ENCODE measurements at places on chromosomes 12 and 14. TPM values are rescaled to one million over a fixed set of nuclear protein-coding genes. Genes with fewer than 3 reads are reported as not detected.

DNA sequence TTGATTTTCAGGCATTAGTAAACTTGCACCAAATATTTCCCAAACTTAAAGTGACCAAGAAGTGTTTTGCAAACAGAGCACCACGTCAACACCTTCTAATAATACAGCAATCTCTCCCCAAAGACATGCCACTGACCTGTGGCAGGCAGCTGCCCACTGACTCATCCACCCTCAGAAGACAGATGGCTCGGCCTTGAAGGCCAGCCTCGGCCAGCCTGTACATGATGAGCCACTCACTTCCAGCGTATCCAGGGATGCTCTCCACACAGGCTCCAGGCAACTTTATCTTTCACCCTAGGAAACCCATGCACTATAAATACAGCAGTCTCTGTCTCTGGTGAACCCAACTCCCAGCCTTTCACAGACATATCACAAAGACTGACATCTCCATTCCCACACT is 62.7 kb downstream of the TUNAR start:
- no peak for DNase-seq

- no peak for DNase-seq
Measured at GRCh38 chr12:617304-617915, 45.8 kb downstream of the NINJ2 start.

LUM gene
- polyA plus RNA-seq = not detected

ERP29 gene
- polyA plus RNA-seq = 188 TPM

GRCh38 chr12:38711054-38711453 is 194.3 kb downstream of the CPNE8 start:
- no peak for DNase-seq

DNA sequence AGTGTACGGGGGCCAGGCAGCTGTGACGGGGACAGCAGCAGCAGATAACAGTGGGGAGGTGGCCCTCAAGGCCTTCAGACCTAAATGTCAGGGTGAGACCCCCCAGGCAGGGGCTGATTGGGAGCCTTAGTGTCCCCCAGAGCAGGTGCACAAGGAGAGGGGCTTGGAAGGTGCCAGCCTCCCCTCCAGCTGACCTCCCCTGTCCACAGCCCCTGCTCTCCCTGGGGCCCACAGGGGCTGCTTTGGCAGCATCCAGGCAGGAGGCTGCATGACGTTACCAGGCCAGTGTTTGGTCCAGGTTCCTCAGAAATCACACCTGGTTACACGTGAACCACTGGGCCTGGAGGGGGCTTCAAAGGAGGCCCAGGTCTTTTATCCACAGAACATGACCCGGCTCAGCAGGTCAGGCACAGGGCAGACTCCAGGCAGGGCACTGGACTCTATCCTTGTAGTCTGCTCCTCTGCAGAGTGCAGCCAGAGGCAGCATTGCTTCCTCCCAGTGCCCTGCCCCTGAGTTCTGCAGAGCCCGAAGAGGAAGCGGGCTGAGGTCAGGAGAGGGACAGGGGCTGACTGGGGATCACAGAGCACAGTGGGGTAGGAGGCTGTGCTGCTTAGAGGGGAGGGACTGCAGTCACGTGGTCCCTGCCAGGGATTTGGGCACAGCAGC is 2.6 kb upstream of the TRMT61A start:
- no peak for DNase-seq

DNA sequence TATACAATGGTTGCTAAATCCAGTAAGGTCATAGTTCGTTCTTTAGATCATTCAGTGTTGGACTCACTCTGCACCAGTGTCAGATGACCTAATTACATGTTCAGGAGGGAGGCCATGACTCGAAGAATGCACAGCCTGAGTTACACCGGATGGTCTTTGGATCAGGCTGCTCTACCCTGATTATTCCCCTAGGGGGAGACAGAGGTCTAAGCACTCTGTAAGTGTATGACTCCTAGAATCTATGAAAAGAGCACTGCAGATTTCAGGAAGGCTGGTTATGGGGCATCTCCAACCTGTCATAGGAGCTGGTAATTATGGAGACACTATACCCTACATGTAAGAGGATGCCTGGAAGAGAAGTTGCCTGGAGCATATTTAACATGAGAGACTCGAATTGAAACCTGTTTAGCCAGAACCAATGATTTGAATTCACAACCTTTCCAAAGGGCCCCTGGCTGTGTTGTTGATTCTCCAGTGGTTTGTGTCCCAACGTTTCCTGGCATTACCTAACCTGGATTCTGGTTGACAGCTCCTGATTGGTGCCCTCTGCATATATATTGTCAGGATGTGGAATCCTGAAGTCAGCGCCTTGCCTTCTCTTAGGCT is at the start of gene MUCL1:
TSS of gene MUCL1 (plus strand) at position 584 of the 606 bp plus-strand sequence. CDS start 67 bp downstream, outside the sequence.
- DNase-seq = peak; percentile 41

DIO3 gene
- polyA plus RNA-seq = not detected

UBR7 gene
- 31.7 TPM for polyA plus RNA-seq

- no peak for DNase-seq
Measured at GRCh38 chr14:24130717-24131548, 474 bp downstream of the FITM1 start.

DNA sequence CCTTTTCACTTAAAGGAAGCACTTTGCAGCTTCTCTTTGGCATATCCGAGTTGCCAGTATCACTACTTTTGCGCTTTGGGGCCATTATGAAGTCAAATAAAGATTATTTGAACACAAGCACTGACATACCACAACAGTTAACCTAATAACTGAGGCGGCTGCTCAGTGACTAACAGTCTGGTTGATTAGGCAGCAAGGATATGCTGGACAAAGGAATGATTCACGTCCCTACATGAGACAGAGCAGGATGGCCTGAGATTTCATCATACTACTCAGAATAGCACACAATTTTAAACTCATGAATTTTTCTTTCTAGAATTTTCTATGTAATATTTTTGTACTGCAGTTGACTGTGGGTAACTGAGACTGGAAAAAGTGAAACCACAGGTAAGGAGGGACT is 56.9 kb upstream of the E2F7 start:
- DNase-seq = no peak

- no peak for DNase-seq
Measured at GRCh38 chr12:25322918-25323531, 72.3 kb upstream of the KRAS start.

REP15 gene
- polyA plus RNA-seq = not detected

CD163L1 gene
- polyA plus RNA-seq = not detected

- no peak for DNase-seq
Measured at GRCh38 chr12:72937486-72937885, 665.3 kb downstream of the TRHDE start.

DNA sequence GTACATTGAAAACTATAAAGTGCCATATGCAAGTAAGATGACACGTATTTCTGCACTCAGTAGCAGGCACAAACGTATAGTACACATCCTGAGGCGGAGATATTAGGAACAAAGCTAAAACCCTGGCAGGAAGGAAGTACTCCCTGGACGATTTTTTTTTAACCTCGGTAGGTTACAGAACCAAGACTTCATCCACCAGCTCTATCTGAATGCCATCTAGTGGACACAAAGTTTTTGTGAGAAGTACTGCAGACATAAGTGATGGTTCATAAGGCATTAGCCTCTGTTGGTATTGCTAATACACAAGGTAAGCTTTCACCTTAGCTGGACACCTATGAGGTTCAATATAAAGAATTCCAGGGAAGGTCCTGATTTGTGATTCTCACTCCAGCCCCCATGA is 83.0 kb upstream of the CCDC196 start:
- no peak for DNase-seq

TSPAN8 gene
- not detected for polyA plus RNA-seq

GRCh38 chr12:22625762-22626294 is 857 bp downstream of the ETNK1 start:
- peak; percentile 14 for DNase-seq

- no peak for DNase-seq
Measured at GRCh38 chr14:96095581-96096476, 56.7 kb downstream of the C14orf132 start.

GRCh38 chr12:116524964-116525379 is 34.2 kb upstream of the MAP1LC3B2 start:
- no peak for DNase-seq

DTX1 gene
- 0.98 TPM for polyA plus RNA-seq

KANSL2 gene
- 34.3 TPM for polyA plus RNA-seq

GRCh38 chr12:69886715-69887114 is 61.7 kb downstream of the MYRFL start:
- no peak for DNase-seq

- no peak for DNase-seq
Measured at GRCh38 chr14:102754370-102755262, 22.6 kb upstream of the TRAF3 start.

MON2 gene
- 15.8 TPM for polyA plus RNA-seq

DACT1 gene
- polyA plus RNA-seq = 0.12 TPM

AKAP6 gene
- 0.49 TPM for polyA plus RNA-seq

GRCh38 chr14:75861161-75861621 is 120.6 kb downstream of the TGFB3 start:
- DNase-seq = no peak

GDF3 gene
- polyA plus RNA-seq = not detected

- DNase-seq = no peak
Measured at GRCh38 chr12:34404377-34405285, 382.3 kb downstream of the ALG10 start.

DNA sequence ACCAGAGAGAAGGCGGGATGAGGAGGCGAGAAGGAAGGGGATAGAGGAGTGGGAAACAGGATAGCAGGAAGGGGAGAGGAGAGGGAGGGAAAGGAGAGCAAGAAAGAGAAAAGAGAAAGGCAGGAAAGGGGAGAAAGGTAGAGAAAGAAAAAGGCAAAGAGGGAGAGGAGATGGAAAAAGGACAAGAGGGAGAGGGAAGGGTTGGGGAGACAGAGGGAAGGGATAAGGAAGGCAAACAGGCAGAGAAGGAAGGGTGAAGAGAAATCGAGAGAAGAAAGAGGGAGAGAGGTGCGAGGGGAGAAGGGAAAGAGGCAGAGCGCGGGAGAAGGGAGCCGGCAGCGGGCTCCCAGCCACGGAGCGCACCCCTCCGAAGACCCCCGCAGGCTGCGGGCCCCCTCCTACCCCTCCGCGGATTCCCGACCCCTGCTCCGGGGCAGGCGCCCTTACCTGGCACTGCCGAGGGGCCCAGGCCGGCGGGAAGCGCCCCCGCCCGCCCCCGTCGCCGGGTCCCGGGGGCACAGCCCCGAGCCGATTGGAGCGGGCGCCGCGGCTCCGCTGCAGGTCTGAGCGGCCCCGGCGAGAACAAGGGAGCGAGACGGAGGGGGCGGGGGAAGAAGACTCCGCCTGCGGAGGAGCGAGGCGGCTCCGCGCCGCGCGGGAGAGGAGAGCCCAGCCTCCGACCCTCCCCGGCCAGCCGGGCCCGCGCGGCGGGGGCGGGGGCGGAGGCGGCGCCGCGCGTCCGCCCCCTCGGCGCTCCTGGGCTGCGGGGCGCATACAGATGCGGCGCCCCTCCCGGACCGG is at the start of gene CDH24:
TSS of gene CDH24 (minus strand) at position 565 of the 801 bp plus-strand sequence. CDS start 1,787 bp downstream, outside the sequence.
- peak; percentile 80 for DNase-seq

TEAD4 gene
- not detected for polyA plus RNA-seq

- no peak for DNase-seq
Measured at GRCh38 chr14:39247256-39247655, 13.5 kb downstream of the MIA2 start.

DNA sequence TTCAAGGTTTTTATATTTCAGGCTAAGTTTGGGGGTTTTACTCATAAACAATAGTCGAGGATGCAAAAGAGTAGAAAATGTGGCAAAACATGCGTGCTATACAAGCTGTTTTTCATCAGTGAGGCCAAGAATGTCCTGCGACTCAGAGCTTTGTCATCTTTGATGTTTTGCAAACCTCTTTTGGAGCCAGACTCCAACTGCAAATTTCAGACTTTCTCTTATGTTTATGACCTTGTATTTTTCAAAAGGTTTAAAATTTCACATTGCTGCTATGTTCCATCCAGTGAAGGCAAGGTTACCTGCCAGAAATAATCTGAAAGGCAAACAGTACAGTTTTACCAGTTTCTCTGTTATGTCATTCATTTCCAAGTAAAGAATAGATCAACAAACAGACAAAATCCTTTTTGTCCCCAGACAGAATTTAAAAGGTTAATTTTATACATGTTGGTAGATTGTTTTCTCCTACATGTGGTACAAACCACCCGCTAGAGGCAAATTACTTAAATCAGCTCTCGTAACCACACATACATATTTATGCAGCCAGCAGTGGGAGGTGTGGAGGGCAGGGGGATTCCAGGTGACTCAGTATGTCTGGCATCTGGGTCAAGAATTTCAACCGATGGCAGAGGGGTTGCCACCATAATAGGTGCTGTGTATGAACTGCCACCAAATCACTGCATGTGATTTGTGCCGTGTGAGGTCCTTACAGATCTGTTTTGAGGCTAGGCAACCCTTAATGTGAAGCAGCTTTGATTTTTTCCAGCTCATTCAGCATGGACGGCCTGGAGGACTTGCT is 119.8 kb upstream of the CPM start:
- DNase-seq = no peak

CD27 gene
- 470 TPM for polyA plus RNA-seq

DNA sequence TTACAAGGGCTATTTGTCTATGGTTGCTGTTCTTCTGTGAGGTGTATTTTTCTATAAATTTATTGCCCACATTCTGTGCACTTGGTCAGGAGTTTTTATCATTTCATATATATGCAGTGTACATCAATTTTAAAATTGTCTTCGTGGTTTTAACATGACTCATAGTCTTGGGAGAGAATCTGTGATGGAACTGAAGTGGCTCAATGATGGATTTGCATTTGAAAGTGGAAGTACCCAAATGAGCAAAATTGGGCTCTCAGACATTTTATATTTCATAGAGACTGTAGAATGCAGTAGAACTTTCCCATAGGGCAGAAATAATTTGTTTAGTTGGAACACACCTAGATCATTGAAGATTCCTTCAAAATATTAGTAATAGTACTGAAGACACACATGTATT is 1.9 kb upstream of the SCFD1 start:
- no peak for DNase-seq

- no peak for DNase-seq
Measured at GRCh38 chr14:51884086-51884927, 23.9 kb downstream of the GNG2 start.

GRCh38 chr12:46369474-46370379 is 2.8 kb downstream of the SLC38A2 start:
- DNase-seq = no peak

DNA sequence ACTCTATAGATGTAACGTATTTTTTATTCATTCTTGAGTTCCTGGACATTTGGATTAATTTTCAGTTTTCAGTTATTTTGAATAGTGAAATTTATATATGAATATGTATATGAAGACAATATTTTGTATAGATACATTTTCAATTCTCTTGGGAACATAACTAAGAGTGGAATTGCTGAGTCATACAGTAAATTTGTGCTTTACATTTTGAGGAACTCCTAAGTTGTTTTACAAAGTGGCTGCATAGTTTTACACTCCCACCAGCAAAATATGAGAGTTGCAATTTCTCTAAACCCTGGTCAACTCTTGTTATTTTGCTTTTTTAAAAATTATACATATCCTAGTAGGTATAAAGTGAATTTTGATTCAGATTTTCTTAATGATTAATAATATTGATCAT is 1838.6 kb upstream of the SEL1L start:
- DNase-seq = no peak

- no peak for DNase-seq
Measured at GRCh38 chr12:9756170-9756569, 4.5 kb downstream of the CD69 start.

GRCh38 chr12:56206452-56207166 is 15.1 kb downstream of the RNF41 start:
- DNase-seq = peak; percentile 12

LGR5 gene
- not detected for polyA plus RNA-seq

GRCh38 chr14:104888489-104889374 is 23.7 kb downstream of the CEP170B start:
- DNase-seq = no peak

All from CD8-positive, alpha-beta memory T cell (primary cell).